ENCODE measurements at places on chromosomes 12 and 14. TPM values are rescaled to one million over a fixed set of nuclear protein-coding genes. Genes with fewer than 3 reads are reported as not detected.

The METTL1 gene
- total RNA-seq: 5.2 TPM

The NYNRIN gene
- total RNA-seq: 11.6 TPM

The CLEC9A gene
- not detected for total RNA-seq

The CD27 gene
- total RNA-seq: under 0.01 TPM

The PRH2 gene
- total RNA-seq: 0.32 TPM

The AQP6 gene
- not detected for total RNA-seq

The METTL3 gene
- 35.1 TPM for total RNA-seq

The RPL10L gene
- total RNA-seq: 0.43 TPM

The SLC4A8 gene
- total RNA-seq: 9.0 TPM

The TXNDC16 gene
- 3.0 TPM for total RNA-seq

The CLEC2A gene
- not detected for total RNA-seq

The DEPDC4 gene
- total RNA-seq: 1.7 TPM

The STON2 gene
- total RNA-seq: not detected

The GPRC5A gene
- 25.8 TPM for total RNA-seq

The CMTM5 gene
- total RNA-seq: not detected

The HSPB8 gene
- total RNA-seq: 22.0 TPM

The VDR gene
- total RNA-seq: 8.2 TPM

The ITGA7 gene
- total RNA-seq: 1.3 TPM

The FZD10 gene
- not detected for total RNA-seq

The TMEM30B gene
- total RNA-seq: not detected

The PELI2 gene
- total RNA-seq: 5.2 TPM

The STYK1 gene
- total RNA-seq: 0.86 TPM

The GLIPR1L1 gene
- not detected for total RNA-seq

The STXBP6 gene
- 4.7 TPM for total RNA-seq

The POTEM gene
- not detected for total RNA-seq

The SERPINA12 gene
- not detected for total RNA-seq

The CCDC184 gene
- total RNA-seq: 0.43 TPM

The MYF5 gene
- total RNA-seq: not detected

The CCDC177 gene
- not detected for total RNA-seq

The NEDD8 gene
- total RNA-seq: 114 TPM

The NEUROD4 gene
- not detected for total RNA-seq

The GRIN2B gene
- total RNA-seq: under 0.01 TPM

The CRADD gene
- 11.0 TPM for total RNA-seq
